Stimulated activated CD4-positive, alpha-beta T cell treated with anti-CD3 and anti-CD28 coated beads, Interleukin-1b, Interleukin-23, amount 100 ng/mL, for 1 hour (primary cell): ENCODE measurements at places on chromosomes 7 and 10.

DNA sequence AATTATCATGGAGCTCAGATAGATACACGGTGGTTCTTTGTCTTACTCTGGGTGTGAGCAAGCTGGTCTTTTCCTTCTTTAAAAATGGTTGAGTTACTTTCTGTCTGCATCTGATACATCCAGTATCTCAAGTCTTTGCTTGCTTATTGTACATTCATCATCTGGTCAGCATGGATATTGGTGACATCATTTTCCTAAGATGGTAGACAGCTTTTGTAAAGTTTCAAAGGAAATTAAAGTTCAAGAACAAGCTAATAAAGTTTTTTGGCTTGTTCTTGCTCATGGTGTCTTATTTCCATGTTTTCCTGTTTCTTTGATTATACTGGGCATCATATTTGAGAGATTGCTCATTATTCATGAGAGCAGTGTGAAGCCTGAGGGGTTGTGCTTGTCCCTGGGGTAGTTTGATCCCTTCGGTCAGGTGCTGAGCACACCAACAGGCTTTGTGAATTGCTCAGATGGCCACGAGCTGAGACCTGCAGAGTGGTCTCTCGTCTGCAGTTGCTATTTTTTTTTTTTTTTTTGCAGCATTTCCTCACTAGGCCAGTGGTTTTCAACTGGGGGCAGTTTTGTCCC lies 38.5 kb downstream of the MGMT start:
- DNase-seq = no peak

GRCh38 chr7:131858611-131859010 lies 302.2 kb upstream of the PODXL start:
- DNase-seq = no peak

DNA sequence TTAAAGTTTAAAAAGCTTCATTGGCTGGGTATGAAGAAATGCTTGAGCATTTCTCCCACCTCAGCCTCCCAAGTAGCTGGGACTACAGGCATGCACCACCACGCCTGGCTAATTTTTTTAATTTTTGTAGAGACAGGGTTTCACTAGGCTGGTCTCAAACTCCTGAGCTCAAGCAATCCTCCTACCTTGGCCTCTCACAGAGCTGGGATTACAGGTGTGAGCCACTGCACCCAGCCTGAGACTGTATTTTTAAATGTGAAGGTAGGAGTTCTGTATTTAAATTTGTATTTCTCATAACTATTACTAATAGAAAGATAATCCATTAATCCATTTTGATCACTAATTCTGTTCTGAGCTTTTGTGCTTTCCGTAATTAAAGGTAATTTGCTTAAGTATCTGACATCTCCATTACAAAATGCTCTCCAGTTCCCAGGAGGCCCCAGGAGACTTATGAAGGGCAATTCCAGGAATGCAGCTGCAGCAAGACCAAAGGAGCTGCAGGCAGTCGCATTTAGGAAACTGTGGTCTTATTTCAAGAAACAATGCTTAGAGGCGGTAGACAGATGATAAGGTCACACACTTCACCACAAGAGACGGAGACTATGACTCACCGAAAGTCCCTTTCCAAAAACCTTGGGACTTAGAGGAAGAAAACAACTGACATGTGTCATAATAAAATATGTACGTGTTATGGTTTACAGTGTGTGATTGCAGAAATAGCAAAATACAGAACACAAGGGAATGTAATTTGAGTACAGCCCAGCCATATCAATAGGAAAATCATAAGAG lies 23.3 kb downstream of the YAE1 start:
- DNase-seq = no peak

DNA sequence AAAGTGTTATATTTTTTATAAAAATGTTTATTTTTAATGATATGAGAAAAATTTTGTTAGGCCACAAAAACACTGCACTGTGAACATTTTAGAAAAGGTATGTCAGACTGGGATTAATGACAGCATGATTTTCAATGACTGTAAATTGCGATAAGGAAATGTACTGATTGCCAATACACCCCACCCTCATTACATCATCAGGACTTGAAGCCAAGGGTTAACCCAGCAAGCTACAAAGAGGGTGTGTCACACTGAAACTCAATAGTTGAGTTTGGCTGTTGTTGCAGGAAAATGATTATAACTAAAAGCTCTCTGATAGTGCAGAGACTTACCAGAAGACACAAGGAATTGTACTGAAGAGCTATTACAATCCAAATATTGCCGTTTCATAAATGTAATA lies 64.8 kb upstream of the CAPZA2 start:
- DNase-seq = no peak

DNA sequence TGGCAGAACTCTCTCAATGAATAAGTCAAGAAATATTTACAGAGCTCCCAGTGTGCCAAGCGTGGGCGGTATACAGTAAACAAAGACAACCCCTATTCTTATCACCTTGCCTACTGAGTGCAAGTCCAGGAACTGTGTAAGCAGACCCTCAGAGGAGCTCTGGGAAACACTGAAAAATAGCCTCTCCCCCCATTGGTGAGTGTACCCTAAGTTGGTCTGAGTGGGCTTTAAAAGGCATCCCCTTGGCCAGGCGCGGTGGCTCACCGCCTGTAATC lies 1.2 kb downstream of the DYDC2 start:
- no peak for DNase-seq

- DNase-seq = no peak
These were observed 171.8 kb upstream of the AHR start for GRCh38 chr7:17126413-17127268.

DNA sequence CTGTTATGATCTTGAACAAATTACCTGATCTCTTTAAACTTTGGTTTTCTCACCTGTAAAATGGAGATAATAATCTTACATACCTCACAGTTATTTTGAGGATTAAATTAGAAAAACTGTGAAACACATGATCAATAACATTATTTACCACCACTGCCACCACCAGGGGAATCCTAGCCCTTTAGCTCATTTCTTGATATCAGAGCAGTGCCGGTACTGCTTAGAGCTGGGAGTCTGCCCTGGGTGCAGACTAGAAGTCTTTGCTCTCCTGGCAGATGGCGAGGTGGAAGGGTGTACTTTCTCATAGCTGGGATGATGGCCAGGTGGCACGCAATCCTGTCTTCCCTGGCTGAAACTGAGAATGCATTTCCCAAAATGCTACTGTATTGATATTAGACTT lies 12.7 kb upstream of the EFCAB10 start:
- no peak for DNase-seq

DNA sequence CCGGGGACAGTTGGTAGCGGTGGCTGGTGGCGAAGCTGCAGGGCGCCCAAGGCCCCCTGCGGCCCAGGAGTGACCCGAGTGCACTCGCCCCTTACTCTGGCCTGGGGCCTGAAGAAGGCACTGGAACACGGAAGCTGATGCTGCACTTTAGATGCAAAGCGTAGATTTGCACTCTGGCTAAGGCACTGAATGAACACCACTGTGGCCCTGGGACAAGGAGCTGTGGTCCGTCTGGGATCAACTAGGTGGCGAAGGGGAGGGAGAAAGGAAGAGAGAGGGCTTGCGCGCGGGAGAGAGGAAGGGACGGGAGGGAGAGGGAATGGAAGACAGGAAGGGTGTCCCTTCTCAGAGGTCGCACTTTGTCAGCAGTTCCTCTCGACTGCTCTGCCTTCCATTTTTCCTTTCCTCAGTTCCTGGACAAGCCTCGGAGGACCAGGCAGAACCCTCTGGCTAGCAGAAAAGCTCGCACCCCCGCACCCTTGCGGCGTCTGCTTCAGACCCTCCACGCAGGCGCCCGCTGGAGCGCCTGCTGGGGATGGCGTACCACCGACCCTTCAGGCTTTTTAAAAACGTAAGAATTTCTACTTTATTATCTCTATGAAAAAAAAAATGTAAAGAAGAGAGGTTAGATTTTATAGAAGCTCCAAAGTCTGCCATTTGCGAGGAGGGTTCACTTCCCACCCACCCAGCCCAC lies 1.2 kb downstream of the FERD3L start:
- no peak for DNase-seq

DNA sequence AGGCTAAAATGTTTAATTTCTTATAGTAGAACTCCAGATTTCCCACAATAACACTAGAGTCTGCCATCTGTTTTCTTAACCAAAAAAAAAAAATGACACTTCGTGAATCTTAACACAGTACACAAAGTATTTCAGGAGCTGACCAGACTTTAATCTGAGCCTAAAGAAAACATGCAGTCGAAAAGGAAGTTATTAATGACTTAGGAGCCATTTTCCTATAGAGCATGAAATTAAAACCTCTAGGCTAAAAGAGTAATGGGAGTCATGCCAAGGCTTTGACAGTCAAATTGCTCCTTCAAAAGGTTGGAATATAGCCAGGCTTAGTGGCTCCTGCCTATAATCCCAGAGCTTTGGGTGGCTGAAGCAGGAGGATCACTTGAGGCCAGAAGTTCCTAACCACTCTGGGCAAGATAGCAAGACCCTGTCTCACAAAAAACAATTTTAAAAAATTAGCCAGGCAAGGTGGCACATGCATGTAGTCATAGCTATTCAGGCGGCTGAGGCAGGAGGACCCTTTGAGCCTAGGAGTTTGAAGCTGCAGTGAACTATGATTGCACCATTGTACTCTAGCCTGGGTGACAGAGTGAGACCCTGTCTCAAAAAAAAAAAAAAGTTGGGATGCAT lies 13.6 kb downstream of the MICU1 start:
- no peak for DNase-seq

DNA sequence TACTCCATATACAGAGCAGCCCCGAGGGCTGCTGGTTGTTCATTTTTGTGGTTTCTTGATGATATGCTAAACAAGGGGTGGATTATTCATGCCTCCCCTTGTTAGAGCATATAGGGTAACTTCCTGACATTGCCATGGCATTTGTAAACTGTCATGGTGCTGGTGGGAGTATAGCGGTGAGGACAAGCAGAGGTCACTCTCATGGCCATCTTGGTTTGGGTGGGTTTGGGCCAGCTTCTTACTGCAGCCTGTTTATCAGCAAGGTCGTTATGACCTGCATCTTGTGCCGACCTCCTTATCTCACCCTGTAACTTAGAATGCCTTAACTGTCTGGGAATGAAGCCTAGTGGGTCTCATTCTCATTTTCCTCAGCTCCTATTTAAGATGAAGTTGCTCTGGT lies 31.3 kb downstream of the GNAT3 start:
- no peak for DNase-seq

DNA sequence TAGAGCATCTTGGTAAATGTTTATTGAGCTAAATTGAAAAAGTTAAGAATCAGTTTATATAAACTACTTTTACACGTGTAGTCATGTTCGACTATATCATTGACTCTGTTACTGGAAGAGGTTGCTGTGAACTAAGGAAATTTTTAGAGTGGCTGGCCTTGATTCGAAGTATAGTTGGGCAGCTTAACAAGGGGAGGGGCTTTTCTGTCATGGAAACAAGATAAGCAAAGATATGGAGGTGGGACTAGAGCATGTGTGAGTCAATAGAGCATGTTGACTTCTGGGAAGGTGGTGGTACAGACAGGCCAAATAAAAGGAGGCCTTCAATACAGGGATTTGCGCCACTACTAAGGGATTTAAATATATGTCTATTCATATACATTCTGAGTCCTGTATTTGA lies 7.6 kb downstream of the ATP5F1C start:
- DNase-seq = no peak

GRCh38 chr10:113094114-113094486 lies 144.1 kb downstream of the TCF7L2 start:
- DNase-seq = no peak

GRCh38 chr7:86762129-86762528 lies 118.4 kb downstream of the GRM3 start:
- no peak for DNase-seq

DNA sequence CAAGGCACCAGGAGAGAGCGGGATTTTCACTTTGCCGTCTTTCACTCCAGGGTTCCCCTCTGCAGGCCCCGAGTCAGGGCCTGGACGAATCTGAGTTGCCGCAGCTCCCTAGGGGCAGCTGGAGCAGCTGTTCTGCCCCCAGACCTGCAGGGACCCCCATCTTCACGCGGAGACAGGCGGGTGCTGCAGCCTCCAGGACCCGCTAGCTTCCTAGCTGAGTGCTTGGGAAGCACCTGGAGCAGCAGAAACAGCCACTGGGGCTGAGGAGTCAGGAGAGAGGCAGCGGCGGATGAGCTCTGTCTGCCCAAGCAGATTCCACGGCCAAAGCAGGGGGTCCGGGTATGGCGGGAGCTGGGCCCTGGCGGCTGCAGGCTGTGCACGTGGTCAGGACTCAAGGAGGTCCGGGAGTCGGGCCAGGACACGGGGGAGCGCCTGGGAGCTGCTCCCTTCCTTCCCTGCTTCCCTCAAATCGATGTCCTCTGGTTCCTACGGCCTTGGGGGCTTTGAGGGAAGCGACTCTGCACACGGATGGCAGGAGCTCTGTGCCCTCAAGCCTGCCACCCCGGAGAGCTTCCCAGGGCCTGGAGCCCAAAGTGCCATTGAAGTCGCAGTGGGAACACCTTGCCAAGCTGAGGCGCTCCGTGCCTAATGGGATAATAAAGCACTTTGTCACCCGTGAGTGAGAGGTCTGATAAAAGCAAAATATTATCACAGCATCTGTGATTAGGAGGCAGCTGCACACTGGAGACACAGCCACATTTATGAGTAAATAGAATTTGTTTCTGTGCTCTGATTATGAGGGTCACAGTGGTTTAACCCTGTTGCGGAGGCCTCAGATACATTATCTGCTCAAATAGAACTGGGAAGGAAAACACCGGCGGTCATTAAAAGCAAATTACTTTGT lies 17.2 kb downstream of the MNX1 start:
- no peak for DNase-seq

GRCh38 chr7:26376175-26376917 lies 84.7 kb downstream of the SNX10 start:
- DNase-seq = no peak
